ENCODE measurements at places on chromosomes 1 and 21. TPM values are rescaled to one million over a fixed set of nuclear protein-coding genes. Genes with fewer than 3 reads are reported as not detected.
A peak's percentile ranks its signal among the peaks of the same experiment; 100 is the strongest.

DNA sequence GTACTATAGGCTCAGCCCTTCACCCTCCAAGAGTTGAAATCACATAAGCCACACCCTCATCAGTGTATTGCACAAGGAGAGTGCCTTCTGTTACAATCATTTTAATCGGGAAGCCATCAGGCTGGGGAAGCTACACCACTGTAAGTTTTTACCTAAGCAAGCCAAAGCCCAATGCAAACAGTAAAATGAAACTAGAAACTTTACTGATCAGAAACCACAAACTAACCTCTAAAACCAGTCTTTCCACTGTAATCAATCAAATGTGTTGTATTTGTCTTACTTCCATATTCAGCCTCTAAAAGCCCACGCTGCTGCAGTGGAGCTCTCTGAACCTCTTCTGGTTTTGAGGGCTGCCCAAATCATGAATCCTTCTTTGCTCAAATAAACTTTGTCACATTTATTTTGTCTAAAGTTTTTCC is 26.2 kb downstream of the CAPN8 start:
- peak overlapping the region; percentile 22 for H3K4me3 ChIP-seq
- peak overlapping the region; percentile 46 for H3K27ac ChIP-seq
- H3K4me1 ChIP-seq: peaks cover 22% of the 10 kb centered on the region
- H3K27me3 ChIP-seq: no peaks in the 10 kb centered on the region
- peaks cover 4% of the 10 kb centered on the region for H3K36me3 ChIP-seq

DNA sequence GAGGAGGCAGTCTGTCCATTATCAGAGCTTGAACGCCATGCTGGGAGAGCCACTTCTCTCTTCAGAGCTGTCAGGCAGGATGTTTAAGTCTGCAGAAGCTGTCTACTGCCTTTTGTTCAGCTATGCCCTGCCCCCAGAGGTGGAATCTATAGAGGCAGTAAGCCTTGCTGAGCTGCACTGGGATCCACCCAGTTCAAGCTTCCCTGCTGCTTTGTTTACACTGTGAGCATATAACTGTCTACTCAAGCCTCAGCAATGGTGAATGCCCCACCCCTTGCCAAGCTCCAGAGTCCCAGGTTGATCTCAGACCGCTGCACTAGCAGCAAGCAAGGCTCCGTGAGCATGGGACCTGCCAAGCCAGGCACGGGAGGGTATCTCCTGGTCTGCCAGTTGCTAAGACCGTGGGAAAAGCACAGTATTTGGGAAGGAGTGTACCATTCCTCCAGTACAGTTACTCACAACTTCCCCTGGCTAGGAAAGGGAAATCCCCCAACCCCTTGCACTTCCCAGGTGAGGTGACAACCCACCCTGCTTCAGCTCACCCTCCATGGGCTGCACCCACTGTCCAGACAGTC is 32.5 kb downstream of the RGS13 start:
- no peak overlapping the region for H3K4me3 ChIP-seq
- no peak overlapping the region for H3K27ac ChIP-seq
- H3K27me3 ChIP-seq: no peaks in the 10 kb centered on the region
- no peaks in the 10 kb centered on the region for H3K4me1 ChIP-seq
- no peak for DNase-seq
- no peaks in the 10 kb centered on the region for H3K36me3 ChIP-seq

- H3K27ac ChIP-seq: peak overlapping the region; percentile 85
- H3K4me3 ChIP-seq: peak overlapping the region; percentile 77
- H3K4me1 ChIP-seq: peaks cover 21% of the 10 kb centered on the region
- H3K27me3 ChIP-seq: no peaks in the 10 kb centered on the region
- H3K36me3 ChIP-seq: peaks cover 4% of the 10 kb centered on the region
Measured at GRCh38 chr1:11977625-11978024, 2.6 kb upstream of the MFN2 start.

Gene RRP15
- total RNA-seq: 20.2 TPM
